CD4-positive, CD25-positive, alpha-beta regulatory T cell (primary cell): ENCODE measurements at places on chromosomes 1 and 21. TPM values are rescaled to one million over a fixed set of nuclear protein-coding genes. Genes with fewer than 3 reads are reported as not detected.

DNA sequence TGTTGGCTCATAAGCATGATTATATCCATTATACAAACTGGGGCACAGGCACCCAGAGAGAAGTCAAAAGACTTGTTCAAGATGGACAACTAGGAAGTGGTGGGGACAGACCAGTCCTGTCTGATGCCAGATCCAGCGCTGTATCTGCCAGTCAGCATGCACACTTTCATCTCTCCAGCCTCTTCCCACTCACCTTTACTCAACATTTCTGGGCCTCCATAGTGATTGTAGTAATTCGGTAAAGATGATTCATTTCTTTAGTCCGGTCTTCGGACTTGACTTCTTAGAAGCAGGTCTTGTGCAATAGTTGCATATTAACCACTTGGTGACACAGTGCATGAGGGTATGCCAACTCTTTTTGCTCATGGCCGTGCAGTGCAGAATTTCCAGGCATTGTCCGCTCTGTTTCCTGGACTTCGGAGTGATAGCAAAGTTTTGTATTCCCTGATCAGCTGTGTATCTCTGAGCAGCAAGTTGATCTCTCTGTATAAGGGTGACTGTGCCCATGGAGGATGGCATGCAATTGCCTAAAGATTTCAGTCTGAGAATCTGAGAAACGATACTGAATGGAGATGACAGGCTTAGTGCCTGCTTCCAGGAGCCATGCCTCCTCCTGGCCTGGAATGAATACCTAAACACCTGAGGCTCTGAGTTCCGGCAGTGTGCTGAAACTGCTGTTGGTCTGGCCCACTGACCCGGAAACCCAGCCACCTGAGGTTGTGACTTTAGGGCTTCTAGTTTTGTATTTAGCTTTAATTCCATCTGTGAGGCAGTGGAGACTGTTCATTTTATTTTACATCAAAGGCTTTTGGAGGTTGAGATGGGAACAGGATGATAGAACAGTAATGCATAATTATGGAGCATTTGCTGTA lies 39.0 kb downstream of the GALNT2 start:
- no peak for DNase-seq

GRCh38 chr1:209497729-209498128 lies 85.8 kb upstream of the CAMK1G start:
- DNase-seq = no peak

DNA sequence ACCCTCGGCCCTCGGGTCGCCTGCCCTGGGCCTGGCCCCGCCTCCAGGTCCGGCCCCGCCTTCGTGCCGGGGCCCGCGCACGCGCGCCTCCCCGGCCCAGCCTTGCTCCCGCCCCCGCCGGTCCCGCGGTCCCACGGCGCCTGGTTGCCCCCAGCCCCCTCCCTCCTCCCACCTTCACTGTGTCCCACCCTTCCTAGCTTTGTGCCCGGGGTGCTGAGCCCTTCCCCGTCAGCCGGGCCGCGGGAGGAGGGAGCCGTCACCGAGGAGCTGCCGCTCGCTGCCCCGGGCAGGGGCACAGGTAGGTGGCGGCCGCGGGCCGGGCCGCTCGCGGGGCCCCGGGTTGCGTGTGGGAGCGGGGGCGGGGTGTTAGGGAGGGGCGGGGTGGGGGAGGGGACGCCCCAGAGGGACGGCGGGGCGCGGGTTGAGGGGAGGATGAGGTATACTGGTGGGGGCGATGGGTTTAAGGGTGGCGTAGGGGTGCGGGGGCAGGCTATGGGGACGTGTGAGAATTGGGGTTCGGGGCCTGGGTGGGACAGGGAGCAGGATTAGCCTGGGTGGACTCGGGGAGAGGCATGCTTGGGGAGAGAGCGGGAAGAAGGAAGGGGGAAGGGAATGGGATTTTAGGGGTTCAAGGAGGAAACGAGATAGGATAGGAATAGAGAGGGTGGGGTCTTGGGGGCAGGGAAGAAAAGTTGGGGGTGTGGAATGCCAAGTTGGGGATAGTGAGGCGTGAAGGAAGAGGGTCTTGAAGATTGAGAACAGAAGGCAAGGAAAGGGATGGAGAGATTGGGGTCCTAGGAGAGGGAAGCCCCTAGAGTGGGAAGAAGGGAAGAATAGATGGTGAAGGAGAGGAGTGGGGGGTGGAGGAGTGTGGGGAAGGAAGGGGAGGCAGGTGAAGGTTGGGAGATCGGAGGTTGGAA lies at the start of gene LRRC42:
LRRC42 (plus strand) TSS at position 99 of the 920 bp plus-strand sequence. CDS start 5,650 bp downstream, outside the sequence.
- DNase-seq = no peak

GRCh38 chr1:147539122-147539575 lies 2.2 kb upstream of the BCL9 start:
- DNase-seq = no peak

- no peak for DNase-seq
Observed at GRCh38 chr1:4769516-4770280, 115.3 kb downstream of the AJAP1 start.

DNA sequence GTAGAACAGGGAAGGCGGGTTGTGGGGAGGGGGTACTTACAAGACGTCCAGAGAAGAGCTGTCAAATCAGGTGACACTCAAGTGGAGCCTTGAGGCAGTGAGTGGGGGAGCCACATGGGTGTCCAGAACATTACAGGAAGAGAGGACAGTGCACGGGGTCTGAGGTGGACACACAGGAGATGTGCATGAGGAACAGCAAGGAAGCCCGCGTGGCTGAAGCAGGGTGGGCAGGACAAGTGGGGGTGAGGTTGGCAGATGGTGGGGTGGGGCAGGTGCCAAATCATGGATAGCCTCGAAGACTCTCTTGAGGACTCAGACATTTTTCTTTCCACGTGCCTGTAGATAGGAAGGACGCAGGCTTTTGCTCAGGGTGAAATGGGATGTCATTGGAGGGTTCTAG lies 921 bp downstream of the SMPDL3B start:
- no peak for DNase-seq

- no peak for DNase-seq
Observed at GRCh38 chr21:36928960-36929359, 37.5 kb downstream of the HLCS start.

DNA sequence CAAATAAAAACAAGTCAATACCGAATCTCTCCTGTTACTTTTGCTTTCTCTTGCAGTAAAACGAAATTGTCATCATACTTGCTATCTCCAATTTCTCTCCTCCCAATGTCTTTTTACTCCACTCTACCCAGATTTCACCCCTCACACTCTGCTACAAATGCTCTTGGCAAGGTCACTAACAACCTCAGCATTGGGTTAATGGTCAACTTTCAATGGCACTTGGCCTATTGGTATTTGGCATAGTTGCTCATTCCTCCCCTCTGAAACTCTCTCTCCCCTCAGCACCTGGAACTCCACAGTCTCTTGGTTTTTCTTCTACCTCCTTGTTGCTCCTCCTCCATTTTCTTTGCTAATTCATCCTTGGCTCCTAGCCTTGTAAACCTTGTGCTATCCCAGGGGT lies 367.3 kb downstream of the PTPRU start:
- no peak for DNase-seq

DNA sequence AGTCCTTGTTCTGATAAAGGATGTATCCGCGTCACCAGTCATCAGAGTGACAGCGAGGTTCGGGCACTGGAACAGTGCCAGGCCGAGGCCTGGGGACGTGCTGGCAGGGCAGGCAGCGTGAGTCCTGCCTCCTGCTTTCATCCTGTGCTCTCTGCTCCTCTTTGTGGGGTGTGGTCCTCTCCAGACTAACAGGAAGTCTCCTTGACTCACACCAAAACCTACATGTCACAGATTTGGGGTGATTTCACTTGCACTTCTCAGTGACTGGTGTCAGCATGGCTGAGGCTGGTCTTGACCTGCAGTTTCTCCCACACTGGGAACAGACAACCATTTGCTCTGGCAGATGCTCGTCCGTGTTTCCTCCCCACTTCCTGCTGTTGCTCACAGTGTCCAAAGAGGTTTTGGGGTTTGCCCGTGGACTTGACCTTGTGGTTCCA lies 8.8 kb upstream of the NLRP3 start:
- peak; percentile 12 for DNase-seq

DNA sequence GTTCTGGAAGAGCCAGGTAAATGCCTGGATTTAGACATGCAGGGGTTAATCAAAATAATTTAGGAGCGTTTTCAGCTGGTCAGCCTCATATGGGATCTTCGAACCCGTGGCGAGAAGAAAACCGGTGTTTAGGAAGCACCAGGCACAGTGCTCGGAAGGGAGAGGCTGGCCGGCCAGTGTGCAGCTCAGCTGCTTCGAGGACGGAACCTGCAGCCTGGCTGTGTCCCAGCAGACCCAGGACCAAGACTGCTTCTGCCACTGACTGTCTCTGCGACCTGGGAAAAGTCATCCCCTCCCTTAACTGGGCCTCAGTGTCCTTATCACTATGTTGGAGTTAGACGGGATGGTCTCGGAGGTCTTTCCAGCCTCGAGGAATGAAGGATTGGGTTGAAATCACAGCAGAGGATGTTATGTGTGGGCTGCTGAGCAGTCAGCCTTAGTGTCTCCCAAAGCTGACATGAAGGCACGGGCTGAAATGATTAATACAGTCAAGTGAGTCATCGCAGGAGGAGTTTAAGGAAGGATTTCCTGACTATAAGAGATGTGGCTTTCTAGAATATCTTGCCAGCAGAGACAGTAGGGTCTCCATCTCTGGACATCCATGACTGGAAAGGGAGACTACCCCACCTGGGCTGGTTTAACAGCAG lies 20.8 kb downstream of the PPFIA4 start:
- DNase-seq = no peak

- DNase-seq = no peak
Observed at GRCh38 chr1:99590578-99591209, 55.2 kb upstream of the PALMD start.

GRCh38 chr1:43184995-43185394 lies 12.9 kb downstream of the CFAP57 start:
- no peak for DNase-seq

DNA sequence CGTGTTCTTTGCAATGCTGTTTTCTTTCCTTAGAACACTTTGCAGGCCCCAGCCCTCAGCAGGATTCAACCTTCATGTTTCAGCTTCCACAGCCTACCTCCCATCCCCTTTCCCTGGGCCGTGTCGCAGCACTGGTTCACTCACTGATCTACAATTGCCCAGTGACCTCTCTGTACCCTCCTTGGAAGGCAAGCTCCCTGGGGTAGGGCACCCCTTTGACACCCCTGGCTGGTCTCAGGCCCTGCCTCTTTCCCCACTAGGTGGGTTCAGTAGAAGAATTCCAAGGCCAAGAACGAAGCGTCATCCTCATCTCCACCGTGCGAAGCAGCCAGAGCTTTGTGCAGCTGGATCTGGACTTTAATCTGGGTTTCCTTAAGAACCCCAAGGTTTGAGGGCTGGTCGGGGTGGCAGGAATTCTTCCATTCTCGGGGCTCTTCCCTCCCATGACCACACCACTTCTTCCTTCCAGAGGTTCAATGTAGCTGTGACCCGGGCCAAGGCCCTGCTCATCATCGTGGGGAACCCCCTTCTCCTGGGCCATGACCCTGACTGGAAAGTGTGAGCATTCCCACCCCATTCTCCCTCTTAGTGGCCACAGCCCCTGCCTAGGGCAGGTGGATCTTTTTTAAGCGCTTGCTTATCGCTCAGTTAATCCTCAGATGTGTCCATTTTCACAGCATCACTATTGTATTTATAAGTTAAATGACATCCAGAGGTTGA lies 7.3 kb downstream of the RHOC start:
- DNase-seq = no peak

Gene SOX13
- total RNA-seq = 0.47 TPM

Gene SLC5A3
- 13.7 TPM for total RNA-seq

Gene GRHL3
- total RNA-seq = not detected

Gene NCF2
- total RNA-seq = 9.3 TPM

Gene RWDD3
- total RNA-seq = 15.7 TPM

Gene OR2T33
- total RNA-seq = not detected
